OCI-M1 (cell line): ENCODE measurements at places on chromosomes 3 and 15.
A peak's percentile ranks its signal among the peaks of the same experiment; 100 is the strongest.

DNA sequence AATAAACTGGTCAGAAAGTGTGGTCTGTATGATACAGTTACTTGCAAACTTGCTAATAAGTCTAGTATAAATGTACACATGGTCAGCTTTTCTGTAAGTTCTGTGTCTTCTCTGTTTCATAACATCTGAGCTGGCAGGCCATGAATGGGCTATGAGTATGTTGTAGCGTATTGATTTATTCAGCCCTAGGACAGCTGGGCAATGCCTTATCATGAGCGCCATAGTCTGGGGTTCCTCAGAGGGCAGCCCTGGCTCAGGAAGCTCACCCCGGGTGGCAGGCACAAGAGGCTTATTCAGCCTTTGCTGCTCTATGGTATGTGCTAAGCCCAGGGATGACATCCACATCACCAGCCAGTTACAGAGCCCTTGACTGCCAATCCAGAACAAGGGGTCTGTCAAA, 50.7 kb upstream of the CCR2 start:
- no peak for DNase-seq

DNA sequence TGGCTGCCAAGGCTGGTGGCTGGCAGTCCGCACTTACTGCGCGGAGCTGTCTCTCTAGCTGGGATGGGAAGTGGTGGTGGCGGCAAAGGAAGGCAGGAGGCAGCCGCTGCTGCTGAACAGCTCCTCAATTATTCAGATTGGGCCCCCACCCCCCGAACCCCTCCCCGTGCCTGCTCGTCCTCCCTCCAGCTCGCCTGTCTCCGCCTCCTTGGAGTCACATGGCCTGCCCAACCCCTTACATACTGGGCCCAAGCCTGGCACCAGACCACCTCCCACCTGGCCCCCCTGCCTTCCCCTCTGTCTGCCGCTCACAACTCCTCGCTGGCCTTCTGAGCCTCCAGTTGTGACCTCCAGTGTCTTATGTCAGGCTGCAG, at the start of gene SLC7A14:
Gene SLC7A14 (minus strand): TSS at position 139 of the 374 bp plus-strand sequence. CDS start 59,139 bp downstream, outside the sequence.
- DNase-seq = no peak

- DNase-seq = no peak
Measured at GRCh38 chr3:25542492-25543039, 114.5 kb downstream of the RARB start.

- no peak for DNase-seq
Measured at GRCh38 chr15:99514306-99514705, 51.5 kb upstream of the MEF2A start.

DNA sequence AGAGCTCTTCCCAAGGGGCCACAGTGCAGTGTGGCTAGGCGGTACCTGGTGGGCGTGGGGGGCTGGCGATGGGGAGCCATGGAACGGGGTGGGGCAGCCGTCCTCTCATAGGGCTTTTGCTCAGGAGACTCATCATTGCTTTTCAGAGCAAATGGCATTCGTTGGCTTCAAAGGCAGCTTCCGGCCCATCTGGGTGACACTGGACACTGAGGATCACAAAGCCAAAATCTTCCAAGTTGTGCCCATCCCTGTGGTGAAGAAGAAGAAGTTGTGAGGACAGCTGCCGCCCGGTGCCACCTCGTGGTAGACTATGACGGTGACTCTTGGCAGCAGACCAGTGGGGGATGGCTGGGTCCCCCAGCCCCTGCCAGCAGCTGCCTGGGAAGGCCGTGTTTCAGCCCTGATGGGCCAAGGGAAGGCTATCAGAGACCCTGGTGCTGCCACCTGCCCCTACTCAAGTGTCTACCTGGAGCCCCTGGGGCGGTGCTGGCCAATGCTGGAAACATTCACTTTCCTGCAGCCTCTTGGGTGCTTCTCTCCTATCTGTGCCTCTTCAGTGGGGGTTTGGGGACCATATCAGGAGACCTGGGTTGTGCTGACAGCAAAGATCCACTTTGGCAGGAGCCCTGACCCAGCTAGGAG, 40.8 kb downstream of the MESD start:
- no peak for DNase-seq

GRCh38 chr3:36488077-36488789, 107.9 kb downstream of the STAC start:
- no peak for DNase-seq

DNA sequence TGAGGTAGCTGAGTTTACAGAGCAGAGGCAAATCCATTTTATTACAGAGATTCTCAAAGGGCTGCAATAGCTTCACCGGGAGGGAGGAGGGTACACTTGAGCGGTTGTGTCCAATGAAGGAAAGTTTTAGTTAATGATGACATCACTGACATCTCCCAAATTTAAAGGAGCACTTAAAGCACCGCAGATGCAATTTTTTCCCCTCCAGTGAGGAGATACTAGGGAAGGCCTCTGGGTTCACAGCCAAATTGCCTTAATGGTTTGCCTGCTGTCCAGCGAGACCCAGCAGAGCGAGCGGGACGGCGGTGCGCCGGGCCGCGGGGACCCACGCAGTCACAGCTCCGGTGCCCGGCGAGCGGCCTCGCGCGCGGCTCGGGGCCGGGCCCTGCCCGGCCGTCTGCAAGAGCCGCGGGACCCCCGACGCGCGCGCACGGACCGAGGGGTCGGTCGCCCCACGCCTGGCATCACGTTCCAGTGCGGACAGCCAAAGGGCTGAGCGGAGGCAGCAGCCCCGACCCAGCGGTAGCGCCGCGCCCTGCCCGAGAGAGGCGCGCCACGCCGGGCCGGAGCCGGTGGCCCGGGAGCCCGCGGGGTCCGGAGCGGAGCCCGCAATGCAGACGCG, 160.5 kb upstream of the CHRNA7 start:
- no peak for DNase-seq

GRCh38 chr15:63277893-63278456, 570 bp downstream of the APH1B start:
- no peak for DNase-seq

DNA sequence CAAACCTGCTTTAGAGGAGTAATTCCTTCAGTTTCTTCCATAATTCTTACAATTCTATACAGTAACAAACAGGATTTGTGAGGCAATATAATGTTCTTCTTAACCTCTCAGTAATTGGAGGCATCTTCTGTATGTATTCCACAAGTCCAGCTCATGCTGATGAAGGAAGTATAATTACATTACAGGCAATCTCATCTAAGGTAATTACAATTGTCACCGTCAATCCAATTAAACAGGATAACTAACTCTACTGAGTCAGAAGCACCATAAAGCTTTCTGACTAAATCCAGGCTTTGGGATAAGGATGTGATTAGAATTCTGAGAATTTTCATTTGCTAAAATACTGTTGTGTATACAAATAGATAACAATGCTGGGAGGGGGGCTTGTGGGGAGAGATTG, 115.2 kb upstream of the SEMA6D start:
- no peak for DNase-seq

GRCh38 chr15:40853241-40853890, 9.5 kb downstream of the SPINT1 start:
- no peak for DNase-seq

DNA sequence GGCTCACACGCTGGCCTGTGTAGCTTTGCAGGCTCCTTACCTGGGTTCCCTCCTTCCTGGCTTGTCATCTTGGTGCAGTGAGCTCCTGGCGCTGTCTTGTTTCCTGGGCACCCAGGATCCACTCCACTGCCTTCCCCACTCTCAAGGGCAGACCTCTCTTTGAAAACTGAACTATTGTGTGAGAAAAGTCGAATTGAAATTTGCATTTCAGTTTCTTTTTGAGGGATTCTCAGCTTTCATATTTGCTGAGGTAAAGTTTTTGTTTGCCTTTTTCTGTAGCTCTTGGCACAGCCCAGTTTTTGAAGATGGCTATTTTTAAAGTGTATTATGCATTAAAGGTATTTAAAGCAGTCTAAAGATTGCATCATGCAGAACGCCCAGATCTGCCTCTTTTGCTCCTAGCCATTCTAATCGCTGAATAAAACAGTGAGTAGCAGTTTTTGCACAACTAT, 70.1 kb downstream of the CCK start:
- no peak for DNase-seq

DNA sequence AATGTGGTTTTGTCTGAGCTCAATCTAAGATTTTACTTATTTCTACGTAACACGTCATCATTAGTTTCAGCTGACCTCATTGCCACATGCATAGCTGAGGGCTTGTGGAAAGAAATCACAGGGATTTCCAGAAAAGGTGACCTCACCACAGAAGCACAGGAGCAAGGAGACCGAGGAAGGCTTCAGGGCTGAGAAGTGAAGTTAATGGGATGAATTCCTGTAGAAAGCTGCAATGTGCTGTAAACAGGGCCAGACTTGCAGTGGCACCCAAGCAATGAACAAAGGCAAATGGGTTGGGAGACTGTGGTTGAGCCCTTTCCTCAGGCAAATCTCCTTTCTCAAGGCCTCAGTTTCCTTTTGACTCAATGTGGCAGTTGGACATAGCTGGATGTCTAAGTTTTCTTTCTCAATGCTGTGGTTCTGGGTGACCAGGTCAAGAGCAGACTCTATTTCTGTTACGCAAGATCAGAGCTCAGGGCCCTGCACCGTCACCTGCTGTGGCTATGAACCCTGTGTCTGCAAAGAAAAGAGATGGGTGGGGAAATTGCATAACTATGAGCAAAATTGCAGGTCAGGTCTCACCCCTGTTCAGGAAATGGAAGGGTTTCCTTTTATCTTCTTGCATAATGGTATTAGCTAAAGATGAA, 252.2 kb upstream of the TBL1XR1 start:
- peak; percentile 15 for DNase-seq

GRCh38 chr3:114446600-114446999, 152.8 kb downstream of the TIGIT start:
- DNase-seq = no peak
